Left kidney (tissue), 8 donors: ENCODE measurements at places on chromosomes 3 and 15.
A peak's percentile ranks its signal among the peaks of the same experiment; 100 is the strongest.

DNA sequence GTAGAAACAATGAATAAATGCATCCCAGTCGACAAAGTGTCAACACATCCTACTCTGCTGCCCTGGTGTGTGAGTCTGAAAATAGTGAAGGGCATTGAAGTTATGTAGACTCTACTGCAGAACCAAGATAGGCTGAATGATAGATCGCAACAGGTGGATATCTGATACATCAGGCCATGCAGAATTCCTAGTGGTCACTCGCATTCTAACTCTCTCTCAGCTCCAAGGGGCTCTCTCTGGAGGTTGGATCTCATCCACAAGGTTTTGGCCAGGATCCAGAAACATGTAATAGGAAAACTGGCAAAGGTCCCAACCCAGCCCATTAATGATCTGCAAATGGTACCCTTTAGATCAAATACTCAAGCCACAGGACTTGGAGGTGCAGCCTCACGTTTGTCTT is 514.1 kb downstream of the MAGI1 start:
- DNase-seq = no peak

GRCh38 chr15:72534523-72534922 is 60.4 kb downstream of the ARIH1 start:
- no peak for DNase-seq

- DNase-seq = no peak
These were observed 17.1 kb downstream of the GALNT15 start for GRCh38 chr3:16191591-16191990.

DNA sequence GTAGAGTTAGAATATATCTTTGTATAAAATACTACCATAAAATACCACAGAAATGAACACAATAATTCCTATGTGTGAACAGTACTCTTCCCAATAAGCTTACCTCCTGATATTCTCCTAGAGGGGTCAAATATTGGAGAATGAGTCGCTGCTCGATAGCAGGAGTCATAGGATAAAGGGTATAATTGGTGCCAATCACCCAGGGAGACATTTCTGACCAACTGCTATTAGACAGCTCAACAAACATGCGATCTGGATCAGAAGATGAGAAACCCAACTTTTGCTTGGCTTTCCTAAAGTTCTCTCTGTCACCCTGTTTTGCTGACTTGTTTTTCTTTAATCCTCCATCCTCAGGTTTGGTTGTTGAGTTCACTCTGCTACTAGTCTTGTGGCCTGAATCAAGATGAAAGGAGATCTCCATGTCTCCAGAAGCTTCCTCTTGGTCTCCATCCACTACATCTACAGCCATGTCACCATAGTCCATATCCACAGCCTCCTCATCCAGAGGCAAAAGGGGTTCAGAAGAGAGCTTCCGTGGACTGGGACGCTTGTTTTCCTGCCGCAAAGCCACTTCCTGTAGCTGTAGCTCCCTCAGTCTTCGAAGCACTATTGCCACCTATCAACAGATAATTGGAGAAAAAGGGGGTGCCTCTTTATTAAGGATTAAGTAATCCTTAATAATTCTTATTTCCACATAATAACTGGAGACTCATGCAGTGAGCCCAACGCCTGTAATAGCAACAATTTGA is 50.4 kb downstream of the RBM15B start:
- DNase-seq = no peak

GRCh38 chr3:139933766-139934165 is 1.2 kb upstream of the CLSTN2 start:
- DNase-seq = no peak

- peak; percentile 61 for DNase-seq
These were observed 241.4 kb downstream of the EDEM1 start for GRCh38 chr3:5428607-5429516.

DNA sequence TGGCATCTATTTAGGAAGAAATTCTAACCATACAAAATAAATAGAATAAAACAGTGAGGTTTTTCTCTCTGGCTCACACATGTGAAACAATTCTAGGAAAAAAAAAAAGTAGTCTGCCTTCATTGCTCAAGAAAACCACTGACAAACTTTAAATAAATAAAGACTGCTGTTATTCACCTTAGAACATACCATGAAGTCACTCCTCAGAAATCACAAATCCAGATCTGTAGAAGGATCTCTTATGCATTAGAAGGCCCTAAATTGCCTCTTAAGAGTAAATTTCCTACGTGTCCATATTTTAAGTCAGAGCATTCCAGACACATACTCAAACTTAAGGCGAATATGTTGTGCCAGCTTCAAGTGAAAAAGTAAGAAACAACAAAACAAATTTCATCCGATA is 217.3 kb downstream of the ZIC4 start:
- no peak for DNase-seq

GRCh38 chr3:46489875-46490274 is 7.9 kb upstream of the RTP3 start:
- no peak for DNase-seq

DNA sequence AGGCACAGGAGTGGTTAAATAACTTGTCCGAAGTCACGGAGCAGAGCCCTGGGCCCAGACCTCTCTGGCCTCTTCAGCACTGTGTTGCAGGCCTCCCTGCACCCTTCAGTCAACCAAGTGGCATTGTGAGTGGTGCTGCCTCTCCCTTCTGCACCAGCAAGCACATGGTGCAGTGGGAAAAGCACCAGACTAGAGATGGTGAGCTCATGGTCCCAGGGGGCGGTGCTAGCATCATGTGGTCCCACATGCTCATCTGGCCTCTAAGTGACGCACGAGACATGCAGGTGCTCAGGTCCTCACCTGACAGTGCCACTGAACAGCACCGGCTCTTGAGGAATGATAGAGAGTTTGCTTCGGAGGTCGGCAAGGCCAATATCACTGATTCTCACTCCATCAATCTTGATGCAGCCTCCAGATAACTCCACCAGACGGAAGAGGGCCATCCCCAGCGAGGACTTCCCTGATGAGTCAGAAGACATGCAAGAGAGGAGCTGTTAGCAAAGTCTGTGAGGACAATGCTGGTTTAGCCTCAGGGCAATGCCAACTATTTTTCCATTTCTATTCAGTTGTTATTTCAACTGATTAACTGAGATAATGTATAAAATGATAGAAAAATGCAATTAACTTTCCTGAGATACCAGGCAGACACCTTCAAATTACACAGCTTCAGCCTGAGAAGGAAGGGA is 53.1 kb upstream of the PARL start:
- DNase-seq = no peak

DNA sequence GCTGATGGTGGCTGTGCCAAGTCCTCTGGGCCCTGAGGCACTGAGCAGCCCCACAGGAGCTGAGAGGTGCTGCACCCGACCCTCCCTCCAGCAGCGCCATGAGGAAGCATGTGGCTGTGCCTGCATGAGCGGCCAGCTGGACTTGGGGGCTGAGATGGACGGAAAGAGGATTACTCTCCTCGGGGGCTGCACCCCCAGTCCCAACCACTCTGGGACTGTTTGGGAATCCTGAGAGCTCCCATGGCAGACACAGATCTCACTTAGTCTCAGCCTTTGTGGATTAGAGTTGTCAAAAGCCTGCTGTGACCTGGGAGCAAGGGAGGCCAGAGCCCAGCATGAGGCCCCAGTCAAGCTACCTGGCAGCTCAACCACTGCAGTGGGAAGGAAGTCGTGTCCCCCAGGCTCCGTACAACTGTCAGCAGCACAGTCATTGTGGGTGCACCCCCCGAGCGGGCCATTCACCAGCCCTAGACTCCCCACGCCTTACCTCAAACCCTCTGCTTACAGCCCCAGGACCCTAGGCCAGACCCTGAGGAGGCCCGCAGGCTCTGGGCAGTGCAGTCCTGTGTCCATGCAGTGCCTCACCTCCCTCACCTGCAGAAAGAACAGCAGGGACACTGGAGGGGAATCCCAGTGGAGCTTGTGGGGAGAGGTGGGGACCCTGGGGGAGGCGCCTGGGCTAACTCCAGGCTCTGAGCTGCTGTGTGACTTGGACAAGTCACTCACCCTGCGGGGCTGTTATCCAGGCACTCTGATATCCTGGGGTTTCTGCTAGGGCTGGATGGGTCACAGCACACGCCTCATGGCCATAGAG is 17.1 kb downstream of the PRR23E start:
- no peak for DNase-seq

DNA sequence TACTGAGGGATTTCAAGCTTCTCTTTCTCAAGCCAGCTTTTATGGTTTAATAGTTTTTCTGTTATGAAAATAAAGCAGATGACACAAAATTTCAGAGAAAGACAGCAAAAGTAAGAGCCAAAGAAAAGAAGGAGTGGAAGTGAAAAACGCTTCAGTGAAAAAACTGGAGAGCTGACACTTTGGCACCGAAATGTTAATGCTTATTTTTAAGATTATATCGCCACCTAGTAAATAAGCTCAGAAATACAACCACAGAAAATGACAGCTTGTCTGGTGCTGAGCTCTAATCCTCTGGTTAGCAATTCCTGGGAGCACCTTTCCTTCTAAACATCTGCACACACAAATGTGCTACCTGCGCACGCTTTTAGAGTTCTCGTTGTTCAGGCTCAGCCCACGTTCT is 101.6 kb downstream of the ZPLD1 start:
- DNase-seq = peak; percentile 42

GRCh38 chr15:65639509-65639908 is 17.8 kb downstream of the SLC24A1 start:
- no peak for DNase-seq

GRCh38 chr3:191362037-191362436 is 31.7 kb upstream of the UTS2B start:
- DNase-seq = no peak

- DNase-seq = no peak
These were observed 35.8 kb upstream of the THSD4 start for GRCh38 chr15:71079208-71080044.

DNA sequence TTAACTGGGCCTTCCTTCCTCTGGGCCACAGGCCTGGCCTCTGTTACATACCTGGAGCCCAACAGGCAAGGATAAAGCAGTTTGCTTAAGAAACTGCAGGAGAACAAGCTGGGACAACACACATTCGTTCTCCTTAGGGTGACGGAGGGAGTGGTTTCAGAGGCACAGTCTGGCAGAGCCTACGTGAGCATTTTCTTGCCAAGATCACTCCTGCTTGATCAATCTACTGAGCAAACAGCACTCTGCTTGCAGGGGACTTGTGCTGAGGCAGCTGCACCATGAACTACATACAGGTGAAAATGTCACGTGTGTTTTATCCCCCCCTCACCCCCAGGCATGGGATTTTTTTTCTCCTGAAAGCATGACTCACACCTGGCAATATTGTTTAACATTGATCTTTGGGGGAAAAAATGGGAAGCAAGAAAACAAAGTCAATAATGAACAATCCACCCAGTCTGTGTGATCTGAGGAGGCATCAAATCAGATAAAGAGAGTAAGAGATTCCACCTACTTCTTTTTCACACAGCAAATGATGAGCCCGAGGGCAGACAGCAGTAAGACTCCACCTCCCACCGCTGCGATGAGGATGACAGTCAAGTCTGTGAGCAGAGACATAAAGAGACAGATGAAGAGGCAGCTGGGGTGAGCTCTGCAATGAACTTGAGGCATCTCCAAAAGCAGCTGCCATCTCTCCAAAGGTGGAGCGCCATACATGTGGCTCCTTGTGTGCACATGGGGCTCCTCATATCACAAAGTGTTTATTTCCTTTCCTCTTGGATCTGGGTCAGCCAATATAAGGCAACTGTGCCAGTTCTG is 57.4 kb downstream of the CDCP1 start:
- no peak for DNase-seq

GRCh38 chr3:4743371-4743770 is 235.9 kb upstream of the BHLHE40 start:
- DNase-seq = no peak

DNA sequence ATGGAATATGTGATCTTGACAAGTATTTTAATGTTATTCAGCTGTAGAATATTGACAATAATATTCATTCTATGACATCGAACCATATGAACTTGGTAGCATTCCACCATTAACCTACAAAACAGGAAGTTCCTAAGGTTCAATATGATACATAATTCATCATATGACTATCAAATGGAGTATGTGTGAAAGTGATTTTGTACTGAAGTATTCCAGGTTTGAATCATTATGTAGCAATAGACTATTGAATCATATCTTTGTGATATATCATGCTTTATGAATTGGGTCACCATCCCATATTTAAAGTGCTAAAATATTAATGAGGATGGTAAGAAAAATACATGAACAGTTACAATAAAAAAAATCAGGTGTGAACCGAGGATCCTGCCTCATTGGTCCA is 95.1 kb downstream of the TP63 start:
- no peak for DNase-seq

DNA sequence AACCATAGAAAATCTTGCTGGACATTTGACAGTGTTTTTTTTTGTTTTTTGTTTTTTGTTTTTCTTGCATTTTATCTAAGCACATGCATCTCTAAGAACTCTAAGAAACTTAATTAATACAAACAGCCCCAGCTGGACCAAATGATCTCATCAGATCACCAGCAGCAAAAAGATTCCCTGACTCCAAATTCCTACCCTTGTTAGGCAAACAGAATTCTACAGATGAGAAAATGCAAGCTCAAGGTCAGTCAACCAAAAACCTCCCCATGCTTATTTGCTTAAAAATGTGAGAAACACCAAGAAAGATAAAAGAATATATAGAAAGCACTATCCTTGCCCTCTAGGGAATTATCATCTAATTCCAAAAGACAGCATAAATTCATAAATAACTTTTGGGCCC is 65.4 kb downstream of the FOXP1 start:
- DNase-seq = no peak

DNA sequence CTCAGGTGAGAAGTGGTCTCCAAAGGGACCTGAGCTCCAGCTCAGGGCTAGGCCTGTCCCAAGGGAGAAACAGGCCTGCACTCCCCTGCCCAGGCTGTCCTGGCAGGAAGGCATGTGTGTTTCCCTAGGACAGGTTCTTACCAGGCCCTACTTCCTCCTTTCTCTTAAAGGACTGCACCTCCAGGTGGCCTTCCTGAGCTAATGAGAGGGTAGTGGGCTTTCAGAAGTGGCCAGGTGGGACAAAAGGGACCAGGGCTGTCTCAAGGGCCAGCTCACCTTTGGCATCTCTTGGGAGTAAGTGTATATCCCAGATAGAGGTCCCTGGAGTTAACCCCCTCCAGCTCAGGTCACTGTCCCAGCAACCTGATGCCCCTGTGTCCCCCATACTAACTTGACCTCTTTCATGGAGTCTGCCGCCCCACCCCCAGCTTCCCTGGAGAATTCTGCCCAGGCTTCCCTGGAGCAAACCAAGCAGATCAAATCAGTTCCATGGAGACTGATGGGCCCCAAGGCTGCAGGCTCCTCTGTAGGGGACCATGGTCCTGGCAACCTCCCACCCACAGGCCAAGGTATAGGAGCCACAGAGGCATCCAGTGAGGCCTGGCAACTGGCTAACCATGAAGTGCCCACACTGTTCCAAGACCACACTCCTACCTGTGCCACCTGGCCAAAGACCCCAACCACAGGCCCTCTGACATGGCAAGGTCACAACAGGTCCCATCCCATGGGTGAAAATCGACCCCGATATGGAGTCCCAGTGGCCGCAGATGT is 67.6 kb downstream of the ZNF445 start:
- no peak for DNase-seq

GRCh38 chr3:9102240-9102981 is 139.1 kb upstream of the RAD18 start:
- no peak for DNase-seq

DNA sequence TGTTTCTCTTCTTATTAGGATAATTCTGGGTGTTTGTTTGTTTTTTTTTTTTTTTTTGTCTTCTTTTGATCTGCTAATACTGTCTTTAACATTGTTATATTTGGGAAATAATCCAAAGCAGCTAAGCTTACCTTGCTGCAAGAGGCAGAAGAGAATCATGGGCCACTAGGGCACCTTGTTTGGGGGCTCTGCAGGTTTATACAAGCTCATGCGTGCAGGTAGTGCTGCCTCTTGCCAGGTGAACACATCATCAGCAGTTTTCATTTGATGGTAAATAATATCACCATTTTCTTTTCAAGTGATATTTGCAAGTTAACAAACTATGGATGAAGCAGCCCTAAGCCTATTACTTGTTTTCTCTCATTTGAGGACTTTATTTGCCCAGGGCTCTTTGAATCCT is 37.9 kb downstream of the MAP3K13 start:
- DNase-seq = no peak
